ENCODE measurements at places on chromosomes 6 and 20.

- DNase-seq, result no peak
These were observed 45.1 kb downstream of the CPNE5 start for GRCh38 chr6:36793913-36794712.

DNA sequence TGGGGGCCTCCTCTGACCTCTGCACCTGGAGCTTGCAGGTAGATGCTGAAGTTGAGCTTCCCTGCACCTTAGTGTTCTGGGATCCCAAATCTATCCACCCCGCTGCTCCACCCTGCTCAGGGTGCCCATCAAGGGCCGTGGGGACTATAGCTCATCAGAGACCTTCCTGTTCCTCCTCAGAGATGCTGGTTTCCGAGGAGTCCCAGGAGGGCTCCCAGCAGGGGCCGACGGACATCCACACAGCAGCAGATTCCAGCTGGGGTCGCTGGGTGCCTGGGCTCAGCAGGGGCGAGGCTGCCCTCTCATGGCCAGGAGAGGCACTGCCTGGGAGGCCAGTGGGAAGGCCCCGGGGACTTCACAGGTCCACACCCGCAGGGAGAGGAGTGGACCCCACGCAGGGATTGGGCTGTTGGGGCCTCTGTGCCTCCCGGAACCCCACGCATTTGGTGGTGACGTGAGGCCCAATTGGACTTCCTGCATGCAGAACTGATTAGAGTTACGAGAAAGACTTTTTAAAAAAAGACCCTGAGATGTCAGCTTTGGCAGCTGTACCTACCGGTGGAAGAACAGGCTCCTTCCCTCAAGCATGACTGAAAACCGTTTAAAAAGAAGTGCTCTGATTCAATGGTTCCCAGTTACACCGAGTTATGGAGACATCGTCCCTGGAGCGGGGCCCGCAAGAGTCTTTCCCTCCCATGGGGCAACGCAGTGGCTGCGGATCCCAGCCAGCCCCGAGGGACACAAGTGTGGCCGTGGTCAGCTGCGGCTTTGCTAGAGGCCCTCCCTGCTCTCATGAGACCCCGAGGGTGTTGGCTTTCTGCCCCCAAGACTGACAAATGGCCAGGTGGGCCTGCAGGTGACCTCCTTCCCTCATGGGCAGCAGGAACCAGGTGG, 25.3 kb upstream of the SLCO4A1 start:
- peak; percentile 70 for DNase-seq

- no peak for DNase-seq
These were observed 82.9 kb upstream of the ATXN1 start for GRCh38 chr6:16844183-16844582.

DNA sequence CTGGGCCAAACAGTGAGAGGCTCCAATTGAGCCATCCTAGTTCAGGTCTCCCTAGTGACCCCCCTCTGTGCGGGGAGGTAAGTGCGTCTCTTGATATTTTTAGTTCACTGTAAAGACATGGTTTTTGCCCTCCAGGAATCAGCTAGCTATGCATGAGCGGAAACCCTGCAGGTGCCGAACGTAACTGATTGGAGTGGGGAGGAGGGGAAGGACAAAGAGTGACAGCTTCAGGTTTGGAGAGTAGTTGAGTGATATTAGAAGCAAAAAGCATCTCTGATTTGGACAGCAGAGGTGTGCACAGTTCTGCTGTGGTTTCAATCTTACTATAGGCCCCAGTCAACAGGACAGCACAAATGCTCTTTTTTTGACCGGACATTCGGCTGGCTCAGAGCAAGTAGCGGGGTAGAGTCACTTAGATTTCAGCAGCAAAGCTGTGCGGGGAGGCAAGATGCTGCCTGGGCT, 31.8 kb downstream of the TBC1D7 start:
- DNase-seq, result no peak

GRCh38 chr20:12965870-12966251, 42.9 kb upstream of the SPTLC3 start:
- no peak for DNase-seq

DNA sequence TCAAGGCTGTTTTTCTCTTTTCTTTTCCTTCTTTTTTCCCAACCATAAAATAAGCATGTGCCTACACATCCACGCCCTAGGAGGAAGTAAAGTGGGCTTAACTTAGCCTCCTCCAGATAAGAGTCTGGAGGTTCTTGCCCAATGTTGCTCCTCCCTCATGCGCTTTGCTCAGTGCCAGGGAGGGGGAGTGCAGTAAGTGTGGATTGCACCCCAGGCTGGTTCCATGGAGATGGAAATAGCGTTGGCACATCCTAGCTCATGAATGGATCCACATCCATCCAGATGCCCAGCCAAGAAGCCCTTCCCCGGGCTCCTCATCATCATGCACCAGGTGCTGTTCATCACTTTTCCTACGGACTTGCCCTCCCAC, 58.2 kb downstream of the NEDD9 start:
- DNase-seq, result no peak

DNA sequence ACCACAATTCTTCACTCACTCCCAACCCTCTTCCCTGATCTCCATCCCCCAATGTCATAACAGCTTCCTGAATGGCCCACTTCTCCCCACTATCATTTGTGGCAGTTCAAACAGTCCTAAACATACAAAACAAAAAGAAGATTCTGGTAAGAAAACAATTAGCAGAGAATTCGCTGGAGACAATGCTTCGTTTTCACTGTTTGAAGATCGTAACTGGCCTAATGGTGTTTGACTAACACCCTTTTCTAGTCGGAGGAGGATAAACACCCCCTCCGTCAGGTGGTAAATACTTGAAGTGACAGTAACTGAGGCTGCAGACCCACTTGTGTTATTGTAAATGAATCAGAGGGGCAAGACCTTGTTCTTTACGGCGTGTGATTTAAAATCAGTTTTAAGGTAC, 3.8 kb downstream of the EYA2 start:
- no peak for DNase-seq

DNA sequence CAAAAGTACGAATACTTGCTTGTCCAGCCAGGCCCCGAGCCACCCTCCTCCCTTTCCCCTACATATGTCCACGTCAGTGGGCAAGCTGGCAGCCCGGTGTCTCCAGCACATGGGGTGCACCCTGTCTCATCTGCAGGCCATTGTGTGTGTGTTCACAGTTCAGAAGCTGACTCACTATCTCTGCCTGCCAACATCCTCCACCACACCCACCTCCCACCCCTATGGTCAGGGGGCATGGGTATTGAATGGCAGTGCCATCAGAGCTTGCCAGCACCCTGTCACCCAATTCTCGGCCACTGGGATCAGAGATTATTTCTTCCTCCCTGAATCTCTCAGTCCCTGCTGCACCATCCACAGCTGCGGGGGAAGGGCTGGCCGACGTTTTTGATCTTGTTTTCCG, 195.7 kb downstream of the FARS2 start:
- no peak for DNase-seq

DNA sequence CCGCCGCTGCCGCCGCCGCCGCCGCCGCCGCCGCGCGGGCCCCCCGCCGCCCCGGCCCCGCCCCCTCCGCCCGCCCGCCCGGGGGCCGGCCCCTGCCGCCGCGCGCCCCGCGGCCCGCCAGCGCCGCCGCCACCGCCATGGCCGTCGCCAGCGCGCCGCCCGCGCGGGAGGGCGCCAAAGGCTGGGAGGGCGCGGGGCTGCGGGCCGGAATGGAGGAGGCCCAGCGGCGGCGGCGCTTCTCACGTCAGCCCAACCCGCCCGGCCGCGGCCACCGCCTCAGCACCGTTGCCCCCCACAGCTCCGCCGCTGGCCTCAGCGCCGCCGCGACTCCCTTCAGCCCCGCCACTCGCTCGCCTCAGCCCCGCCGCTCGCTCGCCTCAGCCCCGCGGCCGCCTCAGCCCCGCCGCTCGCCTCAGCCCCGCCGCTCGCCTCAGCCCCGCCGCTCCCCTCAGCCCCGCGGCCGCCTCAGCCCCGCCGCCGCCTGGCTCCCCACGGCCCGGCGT, 258 bp downstream of the PHF10 start:
- DNase-seq, result peak; percentile 49

DNA sequence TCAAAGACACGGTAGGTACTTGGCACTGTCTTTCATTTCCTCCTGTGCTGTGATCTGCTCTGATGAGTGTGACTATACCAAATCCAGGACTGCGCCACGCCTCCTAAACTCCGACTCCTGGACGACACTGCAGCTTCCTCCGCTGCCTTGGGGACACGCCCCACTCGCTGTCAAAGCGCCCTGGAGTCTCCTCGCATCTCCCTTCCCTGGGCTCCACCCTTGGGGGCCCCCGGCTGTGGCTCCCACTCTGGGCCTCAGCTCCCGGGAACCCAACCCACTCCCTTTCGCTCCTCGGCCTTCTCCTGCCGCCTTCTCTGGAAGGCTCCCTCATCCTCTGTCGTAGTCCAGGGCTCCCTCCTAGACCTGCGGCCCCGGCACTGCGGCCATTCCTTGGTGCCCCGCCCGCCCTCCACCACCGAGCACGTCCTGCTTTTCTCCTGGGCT, 61.2 kb downstream of the RSPH3 start:
- peak; percentile 16 for DNase-seq

DNA sequence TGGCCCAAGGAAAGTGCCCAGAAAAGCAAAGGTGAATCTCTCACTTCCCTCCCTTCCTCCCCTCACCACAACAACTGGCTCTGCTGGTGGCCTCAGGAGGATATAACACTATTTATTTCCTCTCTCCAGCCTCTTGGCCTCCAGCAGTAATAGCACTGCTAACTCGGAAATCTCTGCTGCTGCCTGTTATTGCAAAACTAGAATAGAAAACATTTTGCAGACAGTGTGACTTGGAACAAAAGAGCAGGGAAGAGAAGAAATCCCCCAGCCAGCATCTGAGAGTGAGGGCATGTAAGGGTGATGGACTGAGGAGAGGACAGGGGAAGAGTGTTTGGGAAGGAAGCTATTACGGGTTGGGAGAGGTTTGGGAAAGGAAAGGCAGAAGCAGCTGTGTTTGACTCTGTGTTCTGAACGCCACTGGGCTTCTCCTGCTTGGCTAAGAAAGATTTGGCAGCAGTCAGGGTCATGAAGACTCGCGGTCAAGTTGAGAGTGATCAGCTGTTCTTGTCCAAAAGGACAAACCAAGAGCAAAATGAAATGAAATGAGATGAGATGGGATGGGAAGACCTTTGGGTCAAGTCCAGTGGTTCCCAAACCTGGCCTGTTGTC, 81.0 kb upstream of the SNX9 start:
- no peak for DNase-seq

GRCh38 chr6:118813775-118814174, 80.2 kb upstream of the ASF1A start:
- DNase-seq, result no peak

DNA sequence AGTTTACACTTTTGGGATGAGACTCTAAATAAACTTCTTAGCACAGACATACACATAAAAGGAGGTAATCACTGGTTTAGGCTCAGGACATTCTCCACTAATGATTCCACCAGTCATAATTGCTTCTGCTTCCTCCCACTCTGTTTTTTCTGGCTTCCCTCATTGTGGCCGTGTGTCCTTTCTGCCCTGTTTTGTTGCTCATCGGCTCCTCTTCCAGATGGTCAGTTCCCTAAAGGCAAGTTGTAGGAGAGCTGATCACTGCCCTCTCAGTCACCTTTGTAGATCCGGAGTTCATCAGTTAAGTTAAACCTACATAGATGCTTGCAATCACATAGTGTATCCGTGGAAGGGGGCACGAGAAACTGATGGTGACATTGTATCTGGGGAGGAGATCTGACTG, 200.5 kb upstream of the ARG1 start:
- no peak for DNase-seq

DNA sequence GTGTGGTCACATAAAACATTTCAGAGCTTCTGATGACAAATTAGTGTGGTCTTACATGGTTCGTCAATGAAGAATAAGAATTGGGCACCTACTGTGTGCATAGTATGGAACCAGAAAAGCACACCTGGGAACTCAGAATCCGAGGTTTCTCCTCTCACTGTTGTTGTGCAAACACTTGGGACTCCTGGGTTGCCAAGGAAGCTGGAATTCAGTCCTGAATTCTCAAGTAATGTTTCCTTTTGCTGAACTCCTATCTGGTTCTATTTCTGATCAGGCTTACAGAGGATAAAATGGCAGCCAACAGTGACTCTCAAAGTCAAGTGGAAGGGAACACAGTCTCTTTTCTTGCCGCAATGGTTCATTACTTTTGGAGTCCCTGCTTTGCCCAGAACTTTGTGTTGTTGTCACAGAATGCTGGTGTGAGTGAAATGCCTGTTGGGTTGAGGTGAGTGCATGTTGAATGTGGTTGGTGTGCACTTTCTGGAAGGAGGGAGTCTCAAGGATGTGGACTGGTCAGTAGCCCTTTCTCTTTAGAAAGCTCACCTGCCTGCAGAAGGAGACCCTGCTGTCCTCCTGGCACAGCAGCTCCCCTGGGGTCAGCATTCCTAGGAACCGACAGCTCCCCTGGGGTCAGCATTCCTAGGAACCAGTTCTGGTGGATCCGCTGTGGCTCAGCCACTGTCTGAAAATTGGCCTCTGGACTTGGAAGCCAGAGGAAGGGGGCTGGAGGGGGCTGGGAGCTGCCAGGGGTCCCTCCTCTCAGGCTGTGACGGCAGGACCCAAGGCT, 1.4 kb downstream of the UNC93A start:
- DNase-seq, result no peak

- DNase-seq, result no peak
These were observed 108.1 kb downstream of the PHF3 start for GRCh38 chr6:63743691-63744090.

DNA sequence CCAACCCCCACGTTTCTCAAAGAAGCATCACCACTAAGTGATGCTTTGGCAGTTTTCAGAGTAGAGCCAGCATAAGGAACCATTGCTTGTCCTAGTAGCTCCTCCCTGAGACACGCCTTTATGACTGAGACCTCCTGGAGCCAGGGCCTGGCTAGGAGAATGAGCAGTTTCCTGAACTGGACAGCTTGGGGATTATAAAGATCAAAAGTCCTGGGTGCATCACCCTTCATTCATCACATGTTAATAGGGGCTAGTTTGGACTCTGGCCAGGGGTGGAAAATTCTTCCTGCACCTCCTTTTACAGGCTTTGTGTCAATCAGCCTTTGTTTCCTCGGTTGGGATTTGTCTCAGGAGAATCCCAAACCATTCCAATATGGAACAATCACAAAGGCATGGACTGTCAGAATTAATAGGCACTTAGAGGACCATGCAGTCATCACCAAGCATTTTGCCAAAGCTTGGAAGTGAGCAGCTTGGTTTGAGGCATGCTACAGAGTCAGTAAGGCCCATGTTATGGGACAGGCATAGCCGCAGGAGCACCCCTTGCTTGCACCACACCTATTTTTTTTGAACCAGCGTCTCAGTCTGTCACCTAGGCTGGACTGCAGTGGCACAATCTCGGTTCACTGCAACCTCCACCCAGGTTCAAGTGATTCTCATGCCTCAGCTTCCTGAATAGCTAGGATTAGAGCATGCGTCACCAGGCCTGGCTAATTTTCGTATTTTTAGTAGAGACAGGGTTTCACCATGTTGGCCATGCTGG, 64.9 kb upstream of the TGM3 start:
- DNase-seq, result no peak

- DNase-seq, result no peak
These were observed 727 bp downstream of the ERMARD start for GRCh38 chr6:169752074-169752623.

GRCh38 chr6:23533311-23533710, 592.7 kb upstream of the NRSN1 start:
- no peak for DNase-seq
